ENCODE measurements at places on chromosomes 4 and X.

- no peak for DNase-seq
Observed at GRCh38 chr4:139014371-139015268, 961 bp upstream of the NOCT start.

GRCh38 chrX:71666240-71667223 lies 814 bp upstream of the LOC101059915 start:
- DNase-seq = no peak

DNA sequence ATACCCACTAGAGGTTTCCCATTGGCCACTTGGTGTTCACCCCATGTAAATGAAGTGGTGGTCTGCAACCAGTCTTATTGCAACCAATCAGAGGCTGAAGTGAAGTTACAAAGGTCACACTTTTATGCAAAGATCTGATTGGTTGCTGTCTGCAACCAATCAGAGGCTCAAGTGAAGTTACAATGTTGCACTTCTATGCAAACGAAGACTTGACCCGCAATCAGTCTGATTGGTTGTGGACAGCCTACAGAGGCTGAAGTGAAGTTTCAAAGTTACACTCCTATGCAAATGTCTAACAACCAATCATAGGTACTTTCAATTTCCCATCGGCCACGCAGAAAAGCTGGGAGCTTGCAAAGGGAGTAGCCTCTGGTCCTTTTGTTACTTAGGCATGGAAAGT lies 22.3 kb upstream of the XPNPEP2 start:
- no peak for DNase-seq

DNA sequence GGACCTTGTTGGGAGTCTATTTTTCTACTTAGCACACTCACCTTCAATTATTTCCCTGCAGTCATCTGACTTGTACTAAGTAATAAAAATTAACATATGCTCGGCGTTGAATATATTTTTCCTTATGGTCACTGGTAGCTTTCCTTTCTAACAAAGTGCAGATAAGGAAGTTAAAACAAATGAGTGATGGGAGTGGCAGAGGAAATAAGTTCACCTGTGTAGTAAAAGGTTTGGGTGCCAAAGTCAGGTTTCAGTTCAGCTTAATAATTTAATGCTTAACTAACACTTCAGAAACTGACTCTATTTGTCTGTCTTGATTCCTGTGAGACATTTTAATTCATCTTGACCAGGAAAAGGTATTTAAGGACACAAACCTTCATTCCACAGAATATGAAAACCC lies 184.4 kb downstream of the PCDH7 start:
- DNase-seq = no peak

DNA sequence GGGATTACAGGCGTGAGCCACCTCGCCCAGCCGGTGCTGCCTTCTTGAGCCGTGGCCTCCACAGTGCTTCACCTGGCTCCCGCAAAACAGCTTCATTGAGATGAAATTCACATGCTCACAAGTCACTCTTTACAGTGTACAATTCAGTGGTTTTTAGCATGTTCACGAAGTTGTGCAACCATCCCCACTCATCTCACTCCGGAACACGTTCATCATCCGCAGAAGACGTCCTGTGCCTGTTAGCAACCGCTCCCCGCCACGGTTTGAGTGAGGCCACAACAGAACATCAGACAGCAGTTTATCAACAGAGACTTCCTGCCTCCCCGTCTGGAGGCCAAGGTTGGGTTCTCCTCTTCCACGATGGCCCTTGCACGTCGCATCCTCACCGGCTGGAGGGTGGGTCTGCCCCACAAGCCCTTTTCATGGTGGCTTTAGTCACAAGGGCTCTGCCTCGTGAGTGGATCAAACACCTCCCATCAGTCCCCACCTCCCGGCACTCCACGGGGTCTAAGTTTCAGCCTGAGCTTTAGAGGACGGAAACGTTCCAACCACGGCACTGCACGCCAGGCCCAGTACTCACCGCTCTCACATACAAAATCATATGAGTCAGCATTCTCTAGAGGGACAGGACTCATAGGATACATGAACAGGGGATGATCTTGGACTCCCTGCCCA lies 29.6 kb upstream of the SPON2 start:
- no peak for DNase-seq

GRCh38 chr4:74109116-74109869 lies 10.3 kb upstream of the CXCL2 start:
- DNase-seq = no peak

DNA sequence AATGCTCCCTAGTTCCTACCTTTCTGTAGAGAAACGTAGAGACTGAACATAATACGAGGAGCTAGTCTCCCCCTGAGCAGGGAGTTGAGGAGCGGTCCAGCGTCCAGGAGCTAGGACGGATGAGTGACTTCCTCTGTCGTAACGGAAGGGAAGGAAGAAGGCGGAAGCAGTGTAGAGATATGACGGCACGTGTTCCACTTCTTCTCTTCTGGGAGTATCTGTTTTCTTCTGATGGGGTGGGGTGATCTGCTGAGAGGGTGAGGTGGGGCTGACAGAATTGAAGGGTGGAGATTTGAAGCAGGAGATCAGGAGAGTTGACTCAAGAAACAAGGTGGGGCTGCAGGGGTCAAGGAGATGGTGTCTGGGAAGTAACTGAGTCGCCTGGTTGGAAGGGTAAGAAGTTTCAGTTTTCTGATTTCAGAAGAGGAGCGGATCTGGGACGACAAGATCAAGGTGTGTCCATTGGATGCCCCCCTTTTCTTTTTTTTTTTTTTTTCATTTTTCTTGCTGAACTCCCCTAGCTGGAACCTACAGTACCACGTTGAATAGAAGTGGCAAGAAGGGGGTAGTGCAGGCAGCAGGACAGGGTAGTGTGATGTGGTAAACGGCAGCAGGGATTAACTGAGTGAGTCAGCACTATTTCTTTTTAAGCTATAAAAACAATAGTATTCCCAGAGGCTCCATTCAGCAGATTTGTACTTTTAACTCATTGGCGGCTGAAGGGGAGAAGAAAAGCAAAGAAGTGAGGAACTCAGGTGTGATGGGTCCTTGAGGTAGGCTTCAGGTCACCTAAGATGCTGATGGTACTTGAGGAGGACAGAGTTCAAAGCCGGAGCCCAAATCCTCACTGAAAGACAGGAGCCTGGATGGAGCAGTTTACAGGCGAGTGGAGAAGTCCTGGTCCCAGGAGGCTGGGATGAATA lies 50.8 kb upstream of the SETD7 start:
- DNase-seq = no peak

DNA sequence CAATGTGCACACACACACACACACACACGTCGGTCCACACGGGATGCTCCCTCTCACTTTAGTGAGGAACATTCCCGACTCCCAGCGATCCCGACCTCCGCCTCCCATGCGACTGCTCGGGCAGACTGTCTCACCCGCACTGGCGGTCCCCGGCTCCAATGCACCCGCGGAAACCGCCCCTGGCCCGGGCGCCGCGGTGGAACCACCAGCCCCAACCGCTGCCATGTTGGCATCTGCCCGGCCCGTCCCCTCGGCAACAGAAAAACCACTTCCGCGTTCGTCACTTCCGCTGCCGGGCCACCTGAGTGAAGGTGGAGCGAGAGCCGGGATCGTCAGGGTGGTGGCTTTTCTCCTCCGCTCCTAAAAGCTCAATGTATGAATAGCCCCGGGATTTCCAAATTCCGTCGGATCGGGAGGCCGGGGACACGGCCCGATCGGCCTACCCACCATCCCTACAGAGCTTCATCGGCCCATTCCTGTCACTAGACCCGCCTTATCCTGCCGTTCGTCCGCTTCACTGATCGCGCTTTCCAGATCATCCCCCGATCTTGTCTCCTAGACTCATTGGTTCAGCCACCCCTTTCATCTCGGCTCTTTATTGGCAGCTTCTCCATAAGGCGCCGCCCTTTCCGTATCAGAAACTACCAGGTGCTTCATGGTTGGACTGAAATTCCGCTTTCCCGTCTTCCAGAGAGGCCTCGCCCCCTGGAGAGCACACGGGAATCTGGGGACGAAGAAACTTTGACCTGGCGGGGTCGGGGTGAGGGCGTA lies at the start of gene SLC35A2:
Gene SLC35A2, minus strand, starts transcription at position 235 of the 771 bp plus-strand sequence. Its CDS starts 10 bp downstream, at position 225.
- no peak for DNase-seq

GRCh38 chrX:2370456-2370855 lies 130.3 kb downstream of the DHRSX start:
- DNase-seq = no peak
